NCI-H1092 (cell line): ENCODE measurements at places on chromosomes 6 and 20.

GRCh38 chr6:135832166-135832565, 19.3 kb upstream of the PDE7B start:
- DNase-seq = no peak

DNA sequence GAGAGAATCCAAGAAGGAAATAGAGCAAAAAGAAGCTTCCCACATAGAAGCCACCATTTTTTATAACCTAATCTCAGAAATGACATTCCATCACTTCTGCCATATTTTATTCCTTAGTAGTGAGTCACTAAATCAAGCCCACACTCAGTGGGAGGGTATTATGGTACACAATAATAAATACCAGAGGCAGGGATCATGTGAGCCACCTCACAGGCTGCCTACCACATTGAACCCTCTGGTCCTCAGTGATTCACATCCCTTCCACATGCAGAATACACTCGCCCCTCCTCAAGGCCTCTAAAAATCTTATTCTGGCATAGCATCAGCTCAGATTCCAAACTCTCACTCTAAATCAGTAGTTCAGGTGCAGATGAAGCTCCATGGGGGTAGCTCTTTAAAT, 49.4 kb downstream of the TMC2 start:
- no peak for DNase-seq

- DNase-seq = no peak
These were observed 154.6 kb downstream of the KCNQ5 start for GRCh38 chr6:72776456-72776855.

GRCh38 chr6:161489626-161490306, 215.9 kb upstream of the AGPAT4 start:
- DNase-seq = no peak

DNA sequence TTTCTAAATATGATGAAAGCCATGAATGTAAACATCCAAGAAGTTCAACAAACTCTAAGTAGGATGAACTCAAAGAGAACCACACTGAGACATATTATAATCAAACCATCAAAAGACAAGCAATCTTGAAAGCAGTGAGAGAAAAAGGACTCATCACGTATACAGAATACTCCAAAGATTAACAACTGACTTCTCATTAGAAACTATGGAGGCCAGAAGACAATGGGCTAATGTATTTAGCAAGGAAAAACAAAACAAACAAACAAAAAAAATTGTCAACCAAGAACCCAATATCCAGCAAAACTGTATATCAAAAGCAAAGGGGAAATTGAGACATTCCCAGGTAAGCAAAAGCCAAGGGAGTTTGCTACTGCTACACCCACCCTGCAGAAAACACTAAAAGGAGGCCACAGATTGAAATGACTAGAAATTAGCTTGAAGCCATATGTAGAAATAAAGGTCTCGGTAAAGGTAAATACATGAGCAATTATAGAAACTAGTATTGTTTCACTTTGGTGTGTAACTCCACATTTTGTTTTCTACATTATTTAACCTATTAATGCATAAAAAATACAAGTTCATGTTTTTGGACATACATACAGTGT, 301.1 kb upstream of the QKI start:
- DNase-seq = no peak

- DNase-seq = no peak
These were observed 25.6 kb upstream of the ENPP4 start for GRCh38 chr6:46104209-46104608.
